Motor neuron (in vitro differentiated cells): ENCODE measurements at places on chromosomes 4 and X. TPM values are rescaled to one million over a fixed set of nuclear protein-coding genes. Genes with fewer than 3 reads are reported as not detected.

The STBD1 gene
- 1.6 and 1.9 TPM in 2 replicates for total RNA-seq

The TXK gene
- total RNA-seq = 0.09 and 0.58 TPM in 2 replicates

The EVC gene
- 9.0 and 12.2 TPM in 2 replicates for total RNA-seq

The VCX3A gene
- not detected in 2 replicates for total RNA-seq

The N4BP2 gene
- 20.2 and 23.7 TPM in 2 replicates for total RNA-seq

The DMD gene
- total RNA-seq = 9.9 and 12.5 TPM in 2 replicates

The RHOXF2B gene
- total RNA-seq = 0.11 and 0.13 TPM in 2 replicates

The SYNPO2 gene
- total RNA-seq = 20.7 and 23.9 TPM in 2 replicates

The COX7B2 gene
- not detected in 2 replicates for total RNA-seq

The HPSE gene
- 0.89 and 1.4 TPM in 2 replicates for total RNA-seq

The CSAG2 gene
- not detected in 2 replicates for total RNA-seq

The CLNK gene
- total RNA-seq = 0.05 and 0.19 TPM in 2 replicates

The IL2RG gene
- total RNA-seq = 0.14 and 0.41 TPM in 2 replicates

The INTS6L gene
- total RNA-seq = 12.9 and 16.3 TPM in 2 replicates

The CLGN gene
- 21.8 and 24.0 TPM in 2 replicates for total RNA-seq

The ADH1A gene
- total RNA-seq = 0.92 and 1.00 TPM in 2 replicates

The PORCN gene
- 15.6 and 17.4 TPM in 2 replicates for total RNA-seq

The UBE2K gene
- 33.3 and 37.5 TPM in 2 replicates for total RNA-seq

The TLL1 gene
- total RNA-seq = 0.11 and 0.19 TPM in 2 replicates

The ITIH6 gene
- total RNA-seq = 0.14 and 1.1 TPM in 2 replicates

The CAMK2D gene
- 14.0 and 14.5 TPM in 2 replicates for total RNA-seq

The NEIL3 gene
- 0.67 and 0.73 TPM in 2 replicates for total RNA-seq

The MAGEE2 gene
- total RNA-seq = 0.17 TPM in 1 of 2 replicates, not detected in the other

The CT47B1 gene
- total RNA-seq = not detected in 2 replicates

The SLC26A1 gene
- 2.9 and 3.5 TPM in 2 replicates for total RNA-seq

The RNF212 gene
- 0.70 TPM in 1 of 2 replicates, not detected in the other for total RNA-seq
